NT2/D1 (cell line): ENCODE measurements at places on chromosomes 1 and 21.

GRCh38 chr1:154463512-154463990 is 38.5 kb upstream of the TDRD10 start:
- no peak for DNase-seq

DNA sequence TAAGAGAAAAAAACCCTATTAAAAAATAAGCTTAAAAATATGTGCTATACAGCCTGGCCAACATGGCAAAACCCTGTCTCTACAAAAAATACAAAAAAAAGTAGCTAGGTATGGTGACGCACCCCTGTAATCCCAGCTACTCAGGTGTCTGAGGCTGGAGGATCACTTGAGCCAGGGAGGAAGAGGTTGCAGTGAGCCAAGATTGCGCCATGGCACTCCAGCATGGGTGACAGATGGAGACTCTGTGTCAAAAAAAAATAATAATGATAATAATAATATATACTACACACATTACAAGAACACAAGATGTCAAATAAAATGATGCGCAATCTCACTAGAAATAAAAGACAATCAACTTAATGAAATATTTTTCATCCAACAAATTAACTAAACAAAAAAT is 22.9 kb downstream of the NRDC start:
- no peak for DNase-seq

DNA sequence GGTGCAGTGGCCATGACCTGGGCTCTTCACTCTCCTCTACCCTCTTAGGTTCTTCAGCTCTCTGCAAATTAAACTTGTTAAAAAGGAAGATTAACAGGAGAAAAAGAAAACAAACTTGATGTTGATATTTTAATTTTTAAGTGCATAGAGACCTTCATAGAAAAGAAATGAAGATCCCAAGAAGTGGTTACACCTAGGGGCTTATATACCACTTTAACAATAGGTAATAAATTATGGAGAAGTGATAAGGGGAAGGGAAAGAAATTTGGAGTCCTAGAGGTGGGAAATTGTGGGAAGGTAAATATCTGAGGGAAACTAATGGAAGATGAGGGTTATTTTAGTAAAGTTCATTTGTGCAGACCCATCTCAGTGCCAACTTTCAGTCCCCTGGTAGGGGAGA is 16.5 kb upstream of the TFF3 start:
- DNase-seq = no peak

GRCh38 chr1:93433407-93433961 is 14.4 kb upstream of the FNBP1L start:
- DNase-seq = no peak

GRCh38 chr1:25743164-25744139 is 56.5 kb upstream of the SELENON start:
- no peak for DNase-seq

- DNase-seq = no peak
Observed at GRCh38 chr1:217642455-217642854, 11.3 kb downstream of the SPATA17 start.

GRCh38 chr21:27571706-27572105 is 604.8 kb upstream of the ADAMTS5 start:
- DNase-seq = no peak

DNA sequence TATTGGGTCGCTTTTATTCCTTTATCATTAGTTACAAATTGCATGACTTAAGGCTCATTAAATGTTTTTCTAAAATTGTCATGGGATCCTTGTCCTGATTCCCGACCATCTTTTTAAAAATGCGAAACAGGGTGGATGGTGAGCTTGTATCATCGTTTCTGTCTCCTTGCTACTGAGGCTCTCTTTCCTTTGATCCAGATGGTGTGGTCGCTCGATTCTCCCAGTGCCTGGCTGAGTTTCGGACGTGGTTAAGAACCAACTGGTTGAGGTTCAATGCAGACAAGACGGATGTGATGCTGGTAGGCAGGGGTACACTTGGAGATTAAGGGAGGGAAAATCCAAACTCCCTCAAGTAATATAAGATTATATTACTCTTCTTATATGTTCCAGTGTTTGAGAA is 1.2 kb downstream of the MIER1 start:
- DNase-seq = no peak

GRCh38 chr1:18253093-18253492 is 145.5 kb downstream of the IGSF21 start:
- no peak for DNase-seq

DNA sequence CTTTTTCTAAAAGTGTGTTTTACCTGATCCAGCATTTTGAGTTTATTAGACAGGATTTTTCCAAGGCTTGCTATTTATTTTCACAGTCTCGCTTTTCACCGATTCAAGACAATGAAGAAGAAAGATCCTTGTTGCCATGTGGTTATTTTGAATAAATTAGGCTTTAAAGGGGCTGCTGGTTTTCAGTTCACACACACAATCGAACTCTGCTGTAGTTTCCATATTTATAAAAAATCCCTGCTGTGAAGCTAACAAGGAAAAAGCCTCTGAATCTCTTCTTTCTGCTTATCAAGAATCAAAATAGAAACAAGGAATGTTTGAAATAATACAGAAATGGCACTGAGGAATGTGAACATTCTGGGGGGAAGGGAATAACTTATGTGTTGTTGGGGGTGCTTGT is 102.5 kb upstream of the KAZN start:
- no peak for DNase-seq
